ENCODE measurements at places on chromosomes 7 and 10.

GRCh38 chr10:14478604-14479003, 147.9 kb upstream of the FRMD4A start:
- no peak for DNase-seq

DNA sequence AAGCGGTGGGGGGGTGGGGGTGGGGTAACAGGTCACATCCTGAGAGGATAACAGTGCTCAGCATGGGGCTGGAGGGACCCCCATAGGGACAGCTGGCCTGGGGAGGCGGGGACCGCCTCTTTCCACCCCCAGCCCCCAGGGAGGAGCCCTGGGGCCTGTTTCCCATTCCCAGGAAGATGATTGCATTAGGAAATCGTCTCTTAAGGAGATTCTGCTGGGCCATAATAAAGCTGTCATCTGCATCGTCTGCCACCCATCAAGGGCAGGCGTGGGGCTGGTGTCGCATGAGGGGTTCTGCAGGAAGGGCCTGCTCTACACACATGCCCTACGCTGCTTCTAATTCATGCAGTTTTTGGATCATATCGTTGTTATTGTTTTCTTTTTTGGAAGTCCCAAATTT, 17.2 kb downstream of the RET start:
- no peak for DNase-seq

DNA sequence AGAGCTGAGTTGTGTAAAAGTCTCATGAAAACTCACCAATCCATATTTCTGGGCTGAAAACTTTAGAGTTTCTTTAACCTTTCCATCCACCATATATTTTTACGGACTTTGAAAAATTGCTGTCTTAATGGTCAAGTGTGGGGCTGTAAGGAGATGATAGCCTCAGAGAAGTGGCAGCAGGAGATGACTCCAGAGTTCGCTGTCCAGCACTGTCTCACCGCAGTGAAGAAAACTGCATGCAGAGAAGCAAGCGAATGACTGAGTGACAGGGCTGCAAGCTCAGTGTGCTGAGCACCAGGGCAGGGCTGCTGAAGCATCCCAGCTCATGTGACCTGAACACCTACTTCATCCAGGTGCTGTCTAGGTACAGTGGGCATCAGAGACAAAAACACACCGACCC, 564.5 kb downstream of the ACTR3B start:
- no peak for DNase-seq

DNA sequence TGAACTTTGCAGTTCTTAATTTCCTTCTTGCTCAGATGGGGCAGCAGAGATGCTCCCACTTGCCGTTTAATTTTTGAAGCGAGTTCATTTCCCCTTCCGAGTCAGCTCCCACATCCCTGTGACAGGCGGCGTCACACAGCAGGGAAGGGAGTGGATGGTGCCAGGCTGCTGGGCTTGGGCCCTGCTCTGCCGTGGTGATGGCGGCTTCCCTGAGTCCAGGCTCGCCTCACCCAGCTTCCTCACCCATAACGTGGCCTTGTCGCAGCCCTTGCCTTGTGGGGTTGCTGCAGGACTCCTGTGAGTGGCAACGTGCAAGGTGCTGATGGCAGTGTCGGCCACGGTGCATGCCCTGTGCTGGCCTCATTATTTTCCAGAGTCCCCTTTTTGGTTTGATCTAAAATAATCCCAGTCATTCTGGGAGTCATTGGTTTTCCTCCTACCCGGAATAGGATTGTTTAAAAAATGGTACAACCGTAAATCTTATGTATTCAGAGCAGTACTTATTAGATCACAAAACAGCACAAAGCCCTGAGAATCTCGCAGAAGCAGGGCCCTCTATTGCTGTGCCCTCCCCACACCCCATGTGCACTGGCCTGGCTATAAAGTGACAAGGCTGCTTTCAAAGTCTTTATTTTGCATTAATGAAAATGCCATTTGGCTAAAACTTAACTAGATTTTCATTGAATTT, 260.1 kb downstream of the WDR37 start:
- DNase-seq = no peak

DNA sequence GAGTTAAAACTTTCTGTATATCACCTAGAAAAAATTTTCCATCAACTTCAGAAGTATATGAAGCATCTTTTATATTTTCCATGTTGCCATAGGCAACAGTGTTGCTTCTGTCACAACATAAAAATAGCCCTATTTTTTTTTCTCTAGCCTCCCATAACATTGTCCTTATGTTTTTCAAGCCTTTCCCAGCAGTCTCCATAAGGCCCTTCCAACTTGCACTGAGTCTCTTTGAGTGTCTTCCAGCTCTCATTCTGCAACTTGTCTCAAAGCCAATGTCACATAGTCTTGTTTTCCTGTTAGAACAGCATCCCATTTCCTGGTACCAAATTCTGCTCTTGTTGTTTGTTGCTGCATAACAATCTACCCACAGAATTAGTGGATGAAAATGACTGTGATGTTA, 1055.5 kb upstream of the GHITM start:
- DNase-seq = no peak

- DNase-seq = no peak
These were observed 457.4 kb downstream of the TCERG1L start for GRCh38 chr10:130854151-130854550.

DNA sequence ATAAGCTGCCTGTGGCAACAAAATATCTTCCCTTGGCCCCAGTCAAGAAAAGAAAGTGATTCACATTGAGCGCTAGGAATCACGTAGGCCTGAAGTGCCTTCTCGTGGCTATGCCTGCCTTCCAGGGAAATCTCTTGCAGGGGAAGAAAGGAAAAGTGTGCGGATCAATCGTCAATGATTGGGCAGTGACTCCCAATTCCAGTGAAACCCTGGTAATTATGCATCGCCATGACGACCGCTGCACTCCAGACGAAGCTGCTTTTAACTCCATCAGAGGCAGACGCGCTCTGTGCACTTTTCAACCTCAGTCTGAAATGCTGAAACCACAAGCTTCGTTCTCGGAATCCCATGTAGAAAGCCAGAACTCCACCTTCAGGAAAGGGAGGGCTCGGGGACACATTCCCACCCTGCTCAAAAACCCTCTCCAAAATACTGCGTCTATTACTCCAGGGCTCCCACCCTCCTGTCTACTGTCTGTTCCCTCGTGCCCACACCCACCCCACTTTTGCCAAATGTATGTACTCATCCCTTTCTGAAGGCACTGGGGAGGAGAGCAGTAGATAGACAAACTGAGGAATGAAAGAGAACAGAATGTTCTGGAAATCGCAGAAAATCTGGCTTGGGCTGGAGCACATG, 24.2 kb upstream of the PRKAG2 start:
- no peak for DNase-seq

GRCh38 chr10:43962346-43963191, 313.9 kb upstream of the ZNF32 start:
- no peak for DNase-seq

DNA sequence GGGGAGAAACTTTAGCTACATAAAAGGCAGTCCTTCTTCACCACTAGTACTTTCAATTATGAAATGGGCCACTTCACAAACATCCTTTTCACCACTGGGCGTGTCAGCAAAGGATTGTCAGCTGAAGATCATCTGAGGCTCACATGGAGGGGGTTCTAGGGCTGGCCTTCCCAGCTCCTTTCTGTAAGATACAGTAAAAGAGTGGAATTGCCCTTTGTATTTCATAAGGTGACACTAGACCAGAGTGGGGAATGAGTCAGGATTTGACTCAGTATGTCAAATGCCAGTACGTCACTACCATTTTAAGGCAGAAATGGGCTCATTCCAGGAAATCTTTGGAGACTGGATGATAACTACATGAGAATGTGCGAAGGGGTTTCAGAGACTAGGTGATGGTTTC, 21.2 kb upstream of the BLOC1S2 start:
- DNase-seq = no peak

DNA sequence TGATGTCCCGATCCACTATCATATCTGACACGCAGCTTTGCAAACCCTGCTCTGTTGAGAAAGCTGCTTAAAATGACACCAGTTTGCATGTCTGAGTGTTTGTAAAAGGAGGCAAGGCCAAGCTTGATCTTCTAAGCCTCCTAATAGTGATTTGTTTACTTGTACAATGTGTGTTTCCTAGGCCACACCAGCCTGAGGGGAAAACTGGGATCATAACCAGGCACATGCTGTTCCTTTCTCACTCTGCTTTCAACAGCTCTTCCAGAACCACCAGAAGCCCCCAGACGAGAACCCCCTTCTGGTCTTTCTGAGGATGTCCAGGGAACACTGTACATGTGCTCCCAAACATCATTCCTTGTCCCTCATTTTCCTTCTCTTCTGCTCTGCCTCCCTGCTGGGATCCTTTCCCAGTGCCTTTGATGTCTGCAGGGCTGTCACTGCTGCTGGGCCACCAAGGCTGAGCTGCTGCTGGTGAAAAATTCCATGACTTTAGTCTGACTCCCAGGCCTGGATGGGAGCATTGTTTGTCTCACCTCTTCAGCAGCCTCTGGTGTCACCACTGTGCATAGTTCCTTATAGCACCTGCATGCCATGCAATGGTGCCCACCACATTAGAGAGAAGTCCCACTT, 4.0 kb upstream of the LGI1 start:
- DNase-seq = no peak

Measured in NCI-H524 (cell line).